Stimulated activated CD4-positive, alpha-beta T cell treated with anti-CD3 and anti-CD28 coated beads, Interleukin-4, amount 100 ng/mL, for 48 hours (primary cell): ENCODE measurements at places on chromosomes 6 and 20.

DNA sequence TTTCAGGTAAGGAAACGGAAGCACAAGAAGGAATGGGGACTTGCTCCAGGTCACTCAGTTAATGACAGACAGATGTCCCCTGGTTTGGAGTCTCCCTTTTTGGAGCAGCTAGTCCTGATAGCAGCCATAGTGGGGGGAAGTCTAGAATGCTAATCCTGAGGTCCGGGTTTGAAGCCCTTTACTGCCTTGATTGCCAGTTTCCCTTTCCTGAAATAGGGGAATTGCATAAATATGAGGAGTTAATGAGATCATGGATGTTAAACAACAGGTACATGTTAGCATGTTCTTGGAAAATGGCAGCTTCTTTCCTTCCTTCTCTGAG lies 341 bp upstream of the TTPAL start:
- DNase-seq, result no peak

- DNase-seq, result no peak
These were observed 77.7 kb upstream of the SLC22A23 start for GRCh38 chr6:3534599-3534998.

- no peak for DNase-seq
These were observed 5.8 kb upstream of the PLTP start for GRCh38 chr20:45917790-45918141.

- no peak for DNase-seq
These were observed 118.8 kb downstream of the PHACTR3 start for GRCh38 chr20:59723108-59723500.

GRCh38 chr6:165689699-165690098 lies 26.7 kb upstream of the PDE10A start:
- no peak for DNase-seq

DNA sequence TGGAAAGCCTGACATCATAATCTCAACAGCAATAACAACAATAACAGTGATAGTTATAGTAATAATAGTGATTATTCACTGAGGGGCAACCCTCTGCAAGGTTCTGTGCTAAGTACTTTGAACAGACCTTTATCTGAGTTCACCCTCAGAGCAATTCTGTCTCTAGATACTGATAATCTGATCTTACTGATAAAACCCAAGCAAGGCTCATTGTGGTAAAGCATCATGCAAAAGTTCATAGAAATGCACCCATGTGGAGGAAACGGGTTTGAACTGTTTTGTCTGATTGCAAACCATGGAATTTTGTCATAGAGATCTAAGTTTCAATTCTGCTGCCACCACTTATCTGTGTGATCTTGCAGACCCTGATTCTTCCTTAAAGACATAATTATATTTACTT lies 1.3 kb upstream of the KIAA0408 start:
- DNase-seq, result no peak

- DNase-seq, result no peak
These were observed 211.9 kb downstream of the CDH26 start for GRCh38 chr20:60170116-60170515.

- DNase-seq, result no peak
These were observed 74.6 kb downstream of the ISM1 start for GRCh38 chr20:13295637-13296036.

DNA sequence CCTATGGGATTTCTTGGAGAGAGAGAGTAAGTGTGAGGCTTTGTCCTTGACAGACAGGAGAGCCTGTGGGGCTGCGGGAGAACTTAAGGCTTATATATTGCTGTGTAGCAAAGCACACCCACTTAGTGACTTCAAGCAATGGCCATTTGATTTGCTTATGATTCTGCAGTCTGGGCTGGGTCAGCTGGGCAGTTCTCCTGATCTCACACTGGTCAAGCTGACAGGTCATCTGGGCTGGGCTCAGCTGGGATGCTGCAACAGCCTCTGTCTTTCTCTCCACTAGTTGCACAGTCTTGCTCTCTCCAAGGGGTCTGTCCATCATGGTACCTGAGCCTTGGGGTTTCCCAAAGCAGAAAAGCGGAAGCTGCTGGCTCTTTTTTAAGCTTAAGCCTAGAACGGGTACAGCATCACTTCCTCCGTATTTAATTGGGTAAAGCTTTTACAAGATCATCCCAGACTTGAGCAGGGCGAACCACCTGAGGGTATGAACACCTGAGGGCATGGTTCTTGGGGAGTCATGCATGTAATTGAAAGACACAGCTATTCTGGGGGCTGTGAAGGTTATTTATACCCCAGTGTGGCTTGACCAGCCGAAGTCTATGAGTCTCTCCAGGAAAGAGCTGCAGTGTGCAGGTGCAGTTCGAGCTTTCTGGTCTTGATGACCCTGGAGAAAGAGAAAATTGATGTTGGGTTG lies 13.3 kb upstream of the GGTLC1 start:
- DNase-seq, result no peak

- no peak for DNase-seq
These were observed 577.1 kb downstream of the DOK5 start for GRCh38 chr20:55052459-55052858.

- no peak for DNase-seq
These were observed 1029.5 kb upstream of the GJE1 start for GRCh38 chr6:141103246-141103645.

DNA sequence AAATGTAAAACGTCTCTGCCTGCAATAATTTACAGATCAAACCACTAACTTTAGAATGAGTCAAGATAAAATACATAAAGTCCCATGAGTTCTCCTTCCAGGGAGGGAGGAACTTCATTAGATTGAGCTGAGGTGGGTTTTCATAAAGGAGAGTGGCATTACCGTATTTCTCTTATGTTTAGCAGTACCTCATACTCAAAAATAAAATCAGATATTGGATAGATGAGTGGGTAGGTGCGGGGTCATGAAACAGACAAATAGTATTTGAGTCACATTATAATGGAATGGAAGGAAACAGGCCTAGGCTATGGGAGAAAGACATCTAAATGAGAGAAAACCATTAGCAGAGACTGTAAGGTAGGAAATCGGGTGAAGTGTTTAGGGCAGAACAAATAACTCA lies 166.1 kb upstream of the SMLR1 start:
- DNase-seq, result no peak

DNA sequence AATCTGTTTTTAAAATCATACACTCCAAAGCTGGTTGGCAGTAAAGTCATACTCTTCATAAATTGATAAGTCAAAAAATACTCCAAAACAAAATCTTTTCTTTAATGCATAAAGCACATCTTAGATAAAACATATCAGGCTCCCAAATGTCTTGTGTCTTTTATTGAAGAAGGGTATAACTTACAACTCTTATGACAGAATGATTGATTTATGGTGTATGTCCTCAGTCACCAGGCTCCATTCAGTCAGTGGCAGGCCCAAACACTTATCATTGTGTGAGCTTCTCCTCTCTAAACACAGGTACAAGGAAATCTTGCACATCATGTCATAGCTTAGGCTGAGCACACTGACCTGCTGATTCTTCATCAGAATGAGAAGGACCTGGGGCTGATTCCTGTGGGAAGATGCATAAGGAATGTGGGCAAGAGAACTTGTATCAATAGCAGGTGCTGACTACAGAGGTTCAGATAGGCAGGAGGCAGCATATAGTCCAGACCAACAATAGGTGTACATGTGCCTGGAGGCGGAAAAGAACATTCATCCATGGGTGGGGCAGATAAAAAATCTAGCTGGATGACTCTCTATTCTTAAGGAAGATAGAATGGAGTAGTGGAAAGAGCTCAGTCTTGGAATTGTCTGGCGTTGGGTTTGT lies 1.9 kb downstream of the CALHM5 start:
- DNase-seq, result no peak

DNA sequence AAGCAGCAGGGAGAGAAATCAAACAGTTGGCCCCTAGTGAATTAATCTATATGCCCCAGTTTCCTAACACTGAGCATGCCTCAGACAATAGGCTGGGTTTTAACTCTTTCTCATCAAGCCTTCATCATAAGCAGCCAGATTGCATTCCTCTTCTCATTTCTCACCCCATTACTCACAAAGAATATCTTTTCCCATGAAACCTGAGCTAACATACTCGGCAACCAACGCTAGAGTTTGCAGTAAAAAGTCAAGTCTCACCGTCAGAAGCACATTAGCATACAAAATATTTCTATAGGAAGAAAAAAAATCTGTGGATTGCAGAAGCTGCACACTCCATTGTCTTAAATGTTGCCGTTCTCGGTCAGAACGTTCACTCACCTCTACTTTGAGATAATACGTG lies 429.9 kb upstream of the ARID1B start:
- DNase-seq, result no peak

GRCh38 chr6:127198549-127198948 lies 68.1 kb upstream of the RNF146 start:
- DNase-seq, result no peak

- DNase-seq, result no peak
These were observed 6.8 kb downstream of the NFATC2 start for GRCh38 chr20:51535674-51536073.
